ENCODE measurements at places on chromosomes 16 and 17.

DNA sequence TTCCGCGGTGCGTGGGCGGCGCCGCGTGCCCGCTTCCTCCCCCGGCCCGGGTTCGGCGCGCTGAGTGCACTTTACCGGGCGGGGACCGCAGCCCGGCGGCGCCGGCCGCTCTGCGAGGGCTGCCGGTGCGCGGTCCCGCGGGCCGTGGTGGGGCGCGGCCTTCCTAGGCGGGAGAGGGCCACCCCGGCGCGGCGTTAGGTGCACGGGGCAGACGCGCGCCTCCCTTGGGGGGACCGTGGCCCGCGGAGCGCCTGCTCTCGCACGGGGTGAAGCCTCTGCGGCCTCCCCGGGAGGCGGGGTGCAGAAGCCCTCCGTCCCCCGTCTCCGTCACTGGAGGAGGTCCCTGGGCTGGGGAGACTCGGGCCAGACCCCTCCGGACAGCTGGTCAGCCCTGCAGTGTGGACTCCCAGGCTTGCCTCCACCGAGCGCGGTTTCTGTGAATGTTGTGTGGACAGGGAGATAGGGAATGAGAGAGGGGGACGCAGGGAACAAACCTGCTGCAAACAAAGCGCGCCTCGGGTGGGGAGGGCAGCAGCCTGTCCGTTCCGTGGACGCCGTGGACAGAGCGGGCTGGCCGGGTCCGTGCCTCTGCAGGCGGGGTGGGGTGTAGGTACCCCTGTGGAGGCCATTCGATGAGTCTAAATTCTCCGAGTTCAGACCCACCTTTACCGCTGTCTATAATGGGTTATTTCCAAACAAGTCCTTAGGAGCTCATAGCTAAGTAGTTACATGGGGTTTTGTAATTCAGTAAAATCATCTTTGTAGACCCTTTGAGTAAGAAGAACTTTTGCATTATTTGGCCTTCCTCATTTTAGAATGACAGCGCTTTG, 721 bp downstream of the TBCD start:
- DNase-seq = no peak

GRCh38 chr16:57538235-57538721, 1.9 kb upstream of the CCDC102A start:
- DNase-seq = peak; percentile 21

- no peak for DNase-seq
Observed at GRCh38 chr17:10243883-10244844, 45.8 kb upstream of the GAS7 start.

- DNase-seq = no peak
Observed at GRCh38 chr16:55526441-55526840, 17.6 kb downstream of the LPCAT2 start.

GRCh38 chr17:76086384-76086783, 7.4 kb downstream of the ZACN start:
- DNase-seq = no peak

DNA sequence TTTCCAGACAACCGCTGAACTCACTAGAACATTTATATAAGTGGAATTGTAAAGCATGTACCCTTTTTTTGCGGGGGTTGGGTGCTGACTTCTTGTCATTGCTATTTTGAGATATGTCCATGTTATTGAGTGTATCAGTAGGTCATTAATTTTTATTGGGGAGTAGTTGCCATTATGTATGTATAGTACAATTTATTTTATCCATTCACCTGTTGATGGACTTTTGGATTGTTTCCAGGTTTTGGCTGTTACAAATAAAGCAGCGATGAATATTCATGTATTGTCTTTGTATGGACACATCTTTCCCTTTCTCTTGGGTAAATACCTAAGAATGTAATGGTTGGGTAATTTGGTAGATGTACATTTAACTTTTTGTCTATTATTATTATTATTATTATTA, 12.7 kb downstream of the NFATC3 start:
- no peak for DNase-seq

- DNase-seq = no peak
Observed at GRCh38 chr16:4535627-4536108, 2.9 kb downstream of the CDIP1 start.

DNA sequence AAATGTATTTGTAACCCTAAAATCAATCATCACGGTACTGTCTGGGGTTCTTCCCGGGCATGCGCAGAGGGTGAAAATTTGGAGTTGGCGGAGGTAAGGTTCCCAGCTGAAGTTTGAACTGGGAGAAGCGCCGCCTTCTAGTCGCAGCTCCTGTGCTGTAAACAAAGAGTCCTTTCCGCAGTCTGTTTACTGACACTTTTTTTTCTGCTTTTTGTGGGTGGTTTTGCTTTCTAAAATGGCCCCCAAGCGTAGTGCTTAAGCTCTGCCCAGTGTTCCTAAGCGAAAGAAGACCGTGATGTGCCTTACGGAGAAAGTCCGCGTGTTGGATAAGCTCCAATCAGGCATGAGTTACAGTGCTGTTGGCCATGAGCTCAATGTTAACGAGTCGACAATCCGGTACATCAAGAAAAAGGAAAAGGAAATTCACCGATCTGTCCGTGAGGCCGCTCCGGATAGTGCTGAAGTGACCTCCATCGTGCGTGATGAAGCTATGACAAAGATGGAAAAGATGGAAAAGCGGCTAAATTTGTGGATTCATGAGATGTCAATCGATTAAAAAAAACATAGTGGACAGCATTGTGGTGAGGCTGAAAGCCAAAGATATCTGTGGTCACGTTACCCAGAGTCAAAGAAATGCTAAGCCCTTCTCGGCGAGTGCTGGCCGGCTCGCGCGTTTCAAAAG, 570 bp upstream of the CFDP1 start:
- peak; percentile 87 for DNase-seq

- DNase-seq = no peak
Observed at GRCh38 chr17:16484445-16485175, 7.4 kb downstream of the LRRC75A start.

GRCh38 chr17:66676421-66676820, 158.5 kb upstream of the CACNG5 start:
- DNase-seq = no peak
